ENCODE measurements at places on chromosomes 11 and 22.

- DNase-seq, result no peak
Observed at GRCh38 chr11:20368438-20368837, 4.9 kb downstream of the HTATIP2 start.

DNA sequence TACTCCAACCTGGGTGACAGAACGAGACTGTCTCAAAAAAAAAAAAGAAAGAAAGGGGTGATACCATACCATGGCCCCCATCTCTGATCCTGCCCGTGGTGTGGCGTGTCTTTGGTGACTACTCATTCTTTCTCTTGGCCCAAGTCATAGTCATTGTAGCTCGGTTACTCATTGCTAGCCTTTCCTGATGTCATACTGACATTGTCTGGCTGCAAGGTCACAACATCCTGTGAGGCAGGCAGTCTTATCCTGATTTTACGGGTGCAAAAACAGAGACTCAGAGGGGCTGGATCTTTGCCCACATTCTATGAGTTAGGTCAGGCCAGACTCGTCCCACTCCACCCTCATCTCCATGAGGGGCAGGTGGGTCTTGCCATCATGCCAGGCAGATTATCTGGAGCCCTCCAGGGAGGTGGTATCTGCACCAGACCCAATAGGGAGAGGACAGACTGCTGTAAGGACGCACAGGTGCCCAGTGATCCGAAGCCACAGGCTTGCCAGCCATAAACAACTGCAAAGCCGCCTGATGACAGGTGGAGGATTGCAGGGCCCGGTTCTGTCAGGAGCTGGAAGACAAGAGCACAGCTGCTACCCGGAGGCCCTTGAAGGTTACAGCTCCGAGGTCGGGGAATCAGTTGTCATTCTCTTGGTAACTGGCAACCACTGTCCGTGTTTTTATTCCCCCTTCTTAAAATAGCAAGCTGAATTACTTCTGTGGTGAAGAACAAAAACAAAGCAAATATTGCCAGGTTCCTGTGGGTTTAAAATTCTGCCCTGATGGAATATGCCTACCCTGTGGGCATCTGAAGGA is 13.8 kb downstream of the TOM1 start:
- DNase-seq, result no peak

- no peak for DNase-seq
Observed at GRCh38 chr22:21711851-21712250, 23.7 kb downstream of the YPEL1 start.

- no peak for DNase-seq
Observed at GRCh38 chr22:44745853-44746789, 6.3 kb upstream of the ARHGAP8 start.

- no peak for DNase-seq
Observed at GRCh38 chr11:134529212-134530096, 117.4 kb upstream of the B3GAT1 start.

GRCh38 chr22:32874976-32875375 is 73.5 kb downstream of the TIMP3 start:
- no peak for DNase-seq

GRCh38 chr11:35298369-35298768 is 121.0 kb downstream of the SLC1A2 start:
- no peak for DNase-seq

DNA sequence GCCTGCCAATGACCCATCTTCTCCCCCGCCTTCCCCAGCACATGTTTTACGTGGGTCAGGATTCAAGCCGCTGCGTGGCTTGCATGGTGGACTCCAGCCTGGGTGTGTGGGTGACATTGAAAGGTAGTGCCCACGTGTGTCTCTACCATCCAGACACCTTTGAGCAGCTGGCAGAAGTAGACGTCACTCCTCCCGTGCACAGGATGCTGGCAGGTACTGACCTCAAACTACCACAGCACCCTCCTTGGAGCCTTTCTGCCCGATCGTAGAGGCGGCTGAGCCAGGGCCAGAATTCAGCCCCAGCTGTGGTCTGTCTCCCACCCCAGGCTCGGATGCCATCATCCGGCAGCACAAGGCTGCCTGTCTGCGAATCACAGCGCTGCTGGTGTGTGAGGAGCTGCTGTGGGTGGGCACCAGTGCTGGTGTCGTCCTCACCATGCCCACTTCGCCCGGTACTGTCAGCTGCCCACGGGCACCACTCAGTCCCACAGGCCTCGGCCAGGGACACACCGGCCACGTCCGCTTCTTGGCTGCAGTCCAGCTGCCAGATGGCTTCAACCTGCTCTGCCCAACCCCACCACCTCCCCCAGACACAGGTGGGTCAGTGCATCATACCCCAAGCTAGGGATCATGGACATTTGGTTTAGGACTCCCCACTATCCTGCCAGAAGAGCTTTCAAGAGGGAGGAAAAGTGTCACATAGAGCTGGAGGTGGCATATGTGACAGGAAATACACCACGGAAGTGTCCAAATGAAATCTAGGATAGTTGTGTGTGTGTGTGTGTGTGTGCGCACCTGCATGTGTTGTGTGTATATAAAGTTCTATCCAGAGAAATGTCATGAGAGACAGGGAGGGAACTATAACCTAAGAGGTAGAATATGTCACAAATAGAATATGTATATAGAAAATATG is 10.6 kb upstream of the RELT start:
- no peak for DNase-seq

GRCh38 chr22:37742376-37743171 is 45.7 kb downstream of the TRIOBP start:
- no peak for DNase-seq

DNA sequence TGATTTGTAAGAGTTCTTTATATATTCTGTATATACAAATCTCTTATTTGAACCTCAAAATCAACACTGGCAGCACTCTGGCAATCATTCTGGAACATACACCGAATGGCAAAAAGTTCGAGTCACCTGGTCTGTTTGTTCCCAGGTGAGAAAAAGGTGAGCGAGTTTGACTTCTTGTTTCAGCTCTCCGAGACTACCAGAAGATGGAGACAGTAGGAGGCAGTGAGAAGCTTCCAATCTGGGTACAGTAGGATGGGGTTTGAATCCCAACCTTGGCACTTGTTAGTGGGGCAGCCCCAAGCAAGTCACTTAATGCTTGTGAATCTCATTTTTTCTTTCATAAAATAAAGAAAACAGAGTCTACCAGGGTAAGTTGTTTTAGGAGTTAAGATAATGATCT is 76.4 kb downstream of the C2CD3 start:
- DNase-seq, result no peak

GRCh38 chr22:35384527-35384926 is 3.6 kb downstream of the HMOX1 start:
- no peak for DNase-seq
